Peyer's patch (tissue), 4 donors: ENCODE measurements at places on chromosomes 7 and 10.

GRCh38 chr10:58517081-58517480 lies 4.4 kb downstream of the BICC1 start:
- no peak for DNase-seq

DNA sequence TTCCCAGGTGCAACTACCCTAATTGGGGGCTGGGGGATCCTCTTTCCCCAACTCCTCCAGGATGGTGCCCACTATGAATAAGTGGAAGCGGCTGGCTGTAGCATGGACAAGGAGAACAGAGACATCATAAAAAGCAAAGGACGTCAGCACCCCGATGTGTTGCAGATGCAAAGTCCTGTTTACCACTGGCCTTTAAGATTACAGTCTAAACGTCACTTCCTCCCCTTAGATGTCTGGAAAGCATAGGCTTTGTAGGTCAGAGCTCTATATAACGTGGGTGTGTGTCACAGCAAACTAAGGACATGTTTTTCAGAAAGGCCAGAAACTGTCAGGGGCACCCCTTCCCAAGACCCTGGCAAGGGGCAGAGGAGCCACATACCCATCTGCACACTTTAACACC lies 7.9 kb downstream of the COBL start:
- DNase-seq: no peak

GRCh38 chr7:30445770-30446169 lies 32.8 kb downstream of the NOD1 start:
- peak; percentile 93 for DNase-seq

GRCh38 chr10:118241229-118242137 lies 100.6 kb downstream of the FAM204A start:
- DNase-seq: peak; percentile 75

DNA sequence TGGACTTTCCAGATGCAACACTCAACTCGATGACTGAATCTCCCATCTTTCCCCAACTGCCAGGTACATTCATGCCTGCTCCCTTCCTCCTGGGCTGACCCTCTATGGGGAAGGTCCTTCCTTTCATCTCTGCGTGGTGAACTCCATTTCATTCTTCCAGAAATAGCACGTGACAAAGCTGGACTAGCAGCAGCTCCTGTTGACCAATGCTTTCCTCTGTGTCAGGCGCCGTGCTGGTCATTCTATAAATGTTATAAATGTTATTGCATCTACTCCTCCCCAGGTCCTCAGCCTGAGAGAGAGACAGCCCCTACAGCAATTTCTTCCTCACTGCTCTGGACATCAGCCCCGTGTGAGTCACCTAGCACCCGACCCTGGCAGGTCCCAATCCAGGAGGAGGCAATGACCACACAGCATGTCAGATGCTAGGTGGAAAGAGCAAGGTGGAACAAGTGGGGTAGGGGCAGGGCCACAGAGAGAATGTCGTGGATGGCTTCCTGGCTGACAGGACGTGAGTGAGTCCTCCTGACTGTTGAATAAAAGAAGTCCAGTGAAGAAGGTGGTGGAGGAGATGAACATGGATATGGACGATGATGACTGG lies 178.1 kb downstream of the ADAM12 start:
- no peak for DNase-seq

GRCh38 chr10:6274040-6274439 lies 71.3 kb downstream of the PFKFB3 start:
- no peak for DNase-seq

DNA sequence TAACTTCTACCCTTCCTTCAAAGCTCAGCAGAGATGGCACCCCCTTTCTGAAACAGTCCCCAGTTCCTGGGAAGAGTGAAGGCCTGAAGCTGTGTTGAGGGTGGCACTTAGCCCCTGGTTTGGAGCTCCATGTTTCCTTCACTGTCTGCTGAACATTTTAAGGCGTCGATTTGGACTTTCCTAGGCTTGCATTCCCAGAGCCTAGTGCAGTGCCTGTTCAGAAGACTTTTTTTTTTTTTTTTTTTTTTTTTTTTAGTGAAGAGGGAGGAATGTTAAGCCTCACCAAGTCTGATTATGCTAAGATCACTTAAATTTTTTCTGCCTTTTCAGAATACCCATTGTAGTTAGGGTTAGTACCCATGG lies 97.0 kb downstream of the PFKFB3 start:
- no peak for DNase-seq

- DNase-seq: peak; percentile 91
These were observed 656 bp upstream of the CNNM2 start for GRCh38 chr10:102917314-102917961.

DNA sequence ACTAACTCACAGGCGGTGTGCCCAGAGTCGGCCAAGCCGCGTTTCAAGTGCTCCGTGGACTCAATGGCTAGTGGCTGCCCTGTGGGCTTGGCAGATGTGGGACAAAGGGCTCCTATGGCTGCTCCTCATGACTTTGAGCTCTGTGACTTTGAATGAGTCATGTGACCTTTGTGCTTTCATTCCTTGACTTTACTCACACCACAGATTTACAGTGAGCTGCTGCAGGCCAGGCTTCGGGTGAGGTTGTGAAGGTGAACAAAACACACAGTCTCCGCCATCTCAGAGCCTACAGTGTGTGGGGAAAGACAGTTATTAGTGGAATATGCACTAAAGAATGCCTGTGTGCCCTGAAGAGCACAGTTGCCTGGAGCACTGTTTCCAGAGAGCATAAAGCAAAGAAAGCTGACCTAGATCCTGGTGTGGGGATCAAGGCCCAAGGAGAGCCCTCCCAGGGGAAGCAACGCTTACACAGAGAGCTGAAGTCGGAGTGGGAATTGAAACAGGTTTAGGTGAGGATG lies 29.7 kb upstream of the PLEKHA1 start:
- peak; percentile 76 for DNase-seq

GRCh38 chr7:117873310-117874190 lies at the start of gene CTTNBP2:
Gene CTTNBP2, minus strand, starts transcription at chr7:117873441. Its CDS starts 26 bp downstream, at chr7:117873415.
- DNase-seq: no peak

DNA sequence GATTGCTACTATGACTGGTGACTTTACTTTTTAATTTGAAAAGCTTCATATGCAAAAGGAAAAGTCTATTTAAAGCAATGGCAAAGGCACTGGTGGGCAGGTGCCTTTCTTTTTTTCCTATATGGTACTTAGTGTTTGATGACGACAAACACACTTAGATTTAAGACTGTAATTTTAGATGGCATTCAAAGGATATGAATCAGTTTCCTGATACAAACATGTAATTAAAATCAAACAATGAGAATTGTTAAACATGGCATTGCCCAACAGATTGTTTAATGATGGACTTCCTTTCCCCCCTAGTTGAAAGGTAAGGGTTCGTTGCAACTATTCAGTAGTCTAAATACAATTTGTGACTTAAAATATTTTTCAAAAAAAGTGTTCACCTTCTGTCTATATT lies 106.5 kb upstream of the SEMA3C start:
- no peak for DNase-seq

- DNase-seq: no peak
These were observed 166.9 kb downstream of the MYOF start for GRCh38 chr10:93315246-93315645.

GRCh38 chr7:7175075-7175695 lies 7.2 kb upstream of the C1GALT1 start:
- DNase-seq: no peak

GRCh38 chr10:124318076-124318475 lies 100.6 kb downstream of the OAT start:
- DNase-seq: no peak

- no peak for DNase-seq
These were observed 1.5 kb downstream of the NOC3L start for GRCh38 chr10:94361171-94361794.

DNA sequence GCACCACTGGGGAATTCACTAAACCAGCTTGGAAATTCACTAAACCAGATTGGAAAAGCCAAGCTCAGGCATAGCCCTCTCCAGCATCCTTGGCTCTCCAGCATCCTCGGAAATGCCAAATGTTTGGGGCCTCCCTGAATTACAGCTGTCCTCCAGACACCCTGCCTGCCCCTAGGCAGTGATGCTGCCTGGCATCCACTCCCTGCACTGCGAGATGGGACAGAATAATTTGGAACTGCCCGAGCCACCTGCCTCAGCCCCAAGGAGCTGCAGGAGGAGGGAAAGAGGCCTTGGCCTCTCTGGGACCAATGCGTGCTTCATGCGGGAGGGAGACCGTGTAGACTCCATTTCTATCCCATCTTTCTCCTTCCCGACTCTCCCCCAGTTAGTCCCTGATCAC lies 64.3 kb downstream of the INSIG1 start:
- DNase-seq: no peak

DNA sequence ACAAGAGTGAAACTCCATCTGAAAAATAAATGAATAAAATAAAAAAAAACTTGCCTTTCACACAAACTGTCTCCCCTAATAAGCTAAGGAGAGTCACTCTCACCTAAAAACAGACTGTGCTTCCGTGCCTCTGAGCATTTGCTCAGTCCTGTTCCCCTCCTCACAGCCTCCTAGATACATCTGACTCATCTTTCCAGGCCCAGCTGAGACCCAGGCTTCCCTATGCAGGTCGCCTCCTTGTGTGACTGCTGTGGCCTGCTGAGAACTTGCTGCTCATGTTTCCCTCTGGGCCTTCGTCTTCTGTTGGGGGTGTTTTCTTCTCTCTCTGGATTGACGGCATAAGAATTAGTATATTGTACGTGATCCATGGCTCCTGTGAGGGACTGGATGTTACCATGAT lies 777.7 kb downstream of the LRMDA start:
- DNase-seq: no peak

DNA sequence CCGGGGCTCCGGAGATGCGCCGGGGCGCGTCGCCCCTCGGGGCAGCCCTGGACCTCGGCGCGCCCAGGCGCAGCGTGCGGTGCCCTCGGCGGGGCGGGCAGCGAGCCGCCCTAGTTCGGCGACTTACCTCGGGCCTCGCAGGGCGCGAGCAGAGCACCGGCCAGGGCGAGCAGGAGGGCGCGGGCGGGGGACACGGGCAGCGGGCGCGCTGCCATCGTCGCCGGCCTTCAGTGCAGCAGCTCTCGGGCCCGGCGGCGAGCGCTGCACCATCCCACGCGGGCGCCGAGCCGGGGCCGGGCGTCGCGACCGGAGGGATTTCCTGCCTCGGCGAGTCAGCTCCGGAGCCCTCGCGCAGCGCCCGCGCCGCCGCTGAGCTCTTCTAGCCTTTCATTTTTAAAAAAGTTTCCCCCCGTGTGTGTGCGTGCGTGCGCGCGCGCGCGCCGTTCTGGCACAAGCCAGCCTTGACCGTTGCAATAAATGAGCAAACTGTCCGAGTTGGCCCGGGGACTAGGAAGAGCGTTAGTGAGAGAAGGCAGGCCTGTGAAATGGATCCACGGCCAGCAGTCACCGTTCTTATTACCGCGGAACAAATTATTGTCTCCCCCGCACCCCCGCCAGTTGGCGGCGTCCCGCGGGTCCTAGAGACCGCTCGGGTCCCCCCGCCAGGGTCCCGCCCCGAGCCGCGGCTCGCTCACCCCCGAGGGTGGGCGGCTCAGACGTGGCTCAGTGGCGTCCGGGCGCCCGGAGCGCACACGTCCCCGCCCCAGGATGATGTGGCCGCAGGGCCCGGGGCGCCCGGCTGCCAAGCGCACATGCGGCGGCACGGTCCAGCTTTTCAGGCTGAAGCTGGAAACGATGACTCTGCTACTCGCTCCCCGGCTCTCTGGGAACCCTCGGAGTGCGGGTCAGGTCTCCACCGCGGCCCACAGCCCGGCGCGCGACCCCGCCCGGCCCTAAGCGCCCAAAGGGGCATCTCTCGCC lies at the start of gene ADAM12:
Gene ADAM12, minus strand, starts transcription at position 547 of the 981 bp plus-strand sequence. Its CDS starts 332 bp downstream, at position 215.
- DNase-seq: no peak

GRCh38 chr7:91398341-91398740 lies 134.1 kb downstream of the FZD1 start:
- DNase-seq: no peak

- DNase-seq: no peak
These were observed 253.6 kb upstream of the MKLN1 start for GRCh38 chr7:131074043-131074442.

- DNase-seq: no peak
These were observed 2.0 kb downstream of the NRP1 start for GRCh38 chr10:33332183-33333065.

- DNase-seq: no peak
These were observed 112.6 kb downstream of the SH3PXD2A start for GRCh38 chr10:103742824-103743223.

- no peak for DNase-seq
These were observed 33.9 kb upstream of the ORC5 start for GRCh38 chr7:104241538-104242209.

GRCh38 chr7:131302876-131303707 lies 24.6 kb upstream of the MKLN1 start:
- DNase-seq: peak; percentile 64

- DNase-seq: no peak
These were observed 9.0 kb downstream of the ETV1 start for GRCh38 chr7:13980474-13980873.

DNA sequence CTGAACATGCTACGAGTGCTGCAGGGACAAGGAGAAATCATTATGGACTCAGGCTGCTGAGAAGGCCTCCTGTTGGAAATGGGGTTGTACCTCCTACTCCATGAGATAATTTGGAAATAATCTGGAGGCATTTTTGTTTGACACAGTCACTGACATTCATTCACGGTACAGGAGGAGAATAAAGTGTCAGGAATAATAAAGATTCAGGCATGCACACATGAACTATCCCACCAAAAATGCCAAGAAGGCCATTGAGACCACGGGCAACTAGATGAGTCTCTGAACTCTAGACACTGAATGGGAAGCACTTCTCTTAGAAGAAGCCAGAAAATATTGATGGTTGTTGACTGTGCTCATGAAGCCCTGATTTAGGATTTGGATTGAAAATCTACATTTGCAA lies 220.9 kb upstream of the HABP2 start:
- no peak for DNase-seq

DNA sequence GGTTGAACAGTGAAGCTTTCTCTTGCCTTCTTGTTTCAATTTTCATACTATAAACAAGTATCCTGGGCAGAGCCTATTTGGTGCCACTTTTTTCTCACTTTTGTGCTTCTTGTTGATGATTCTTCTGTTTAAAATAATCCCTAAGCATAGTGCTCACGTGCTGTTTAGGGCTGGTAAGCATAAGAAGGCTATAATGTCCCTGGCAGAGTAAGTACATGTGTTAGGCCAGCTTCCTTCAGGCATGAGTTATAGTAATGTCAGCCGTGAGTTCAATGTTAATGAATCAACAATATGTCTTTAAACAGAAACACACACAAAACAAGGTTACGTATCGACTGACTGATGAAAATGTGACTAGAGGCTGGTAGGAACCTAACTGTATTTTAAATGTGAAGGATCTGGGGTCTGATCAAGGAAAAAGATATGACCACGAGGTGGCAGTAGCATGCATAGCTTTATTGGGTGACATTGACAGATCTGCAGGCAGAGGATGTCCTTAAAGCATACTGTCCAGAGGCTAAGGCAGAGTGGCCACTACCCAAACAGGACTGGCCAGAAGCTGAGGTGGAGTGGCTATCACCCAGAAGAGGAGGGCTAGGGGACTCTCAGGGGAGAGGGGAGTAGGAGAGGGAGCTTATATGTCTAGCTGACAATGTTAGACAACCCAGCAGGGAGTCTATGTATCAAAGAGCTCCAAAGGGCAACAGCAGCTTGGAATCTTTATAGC lies 113.7 kb downstream of the BRAF start:
- DNase-seq: peak; percentile 84

DNA sequence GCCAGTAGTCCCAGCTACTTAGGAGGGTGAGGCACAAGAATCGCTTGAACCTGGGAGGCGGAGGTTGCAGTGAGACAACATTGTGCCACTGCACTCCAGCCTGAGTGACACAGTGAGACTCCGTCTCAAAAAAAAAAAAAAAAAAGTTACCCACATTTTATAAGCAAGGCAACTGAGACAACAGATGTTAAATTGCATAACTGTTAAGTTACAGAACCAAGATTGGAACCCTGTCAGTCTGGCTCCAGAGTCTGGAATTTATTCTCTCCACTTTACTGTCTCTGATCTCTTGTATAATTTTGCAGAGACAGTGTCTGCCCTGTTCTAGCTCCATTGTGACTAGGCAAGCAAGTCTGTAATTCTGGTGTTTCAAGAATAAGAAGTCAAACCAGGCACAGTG lies 6.2 kb upstream of the ITGB1 start:
- DNase-seq: no peak
